Pons (tissue), 1 donor: ENCODE measurements at places on chromosomes 11 and 22.

DNA sequence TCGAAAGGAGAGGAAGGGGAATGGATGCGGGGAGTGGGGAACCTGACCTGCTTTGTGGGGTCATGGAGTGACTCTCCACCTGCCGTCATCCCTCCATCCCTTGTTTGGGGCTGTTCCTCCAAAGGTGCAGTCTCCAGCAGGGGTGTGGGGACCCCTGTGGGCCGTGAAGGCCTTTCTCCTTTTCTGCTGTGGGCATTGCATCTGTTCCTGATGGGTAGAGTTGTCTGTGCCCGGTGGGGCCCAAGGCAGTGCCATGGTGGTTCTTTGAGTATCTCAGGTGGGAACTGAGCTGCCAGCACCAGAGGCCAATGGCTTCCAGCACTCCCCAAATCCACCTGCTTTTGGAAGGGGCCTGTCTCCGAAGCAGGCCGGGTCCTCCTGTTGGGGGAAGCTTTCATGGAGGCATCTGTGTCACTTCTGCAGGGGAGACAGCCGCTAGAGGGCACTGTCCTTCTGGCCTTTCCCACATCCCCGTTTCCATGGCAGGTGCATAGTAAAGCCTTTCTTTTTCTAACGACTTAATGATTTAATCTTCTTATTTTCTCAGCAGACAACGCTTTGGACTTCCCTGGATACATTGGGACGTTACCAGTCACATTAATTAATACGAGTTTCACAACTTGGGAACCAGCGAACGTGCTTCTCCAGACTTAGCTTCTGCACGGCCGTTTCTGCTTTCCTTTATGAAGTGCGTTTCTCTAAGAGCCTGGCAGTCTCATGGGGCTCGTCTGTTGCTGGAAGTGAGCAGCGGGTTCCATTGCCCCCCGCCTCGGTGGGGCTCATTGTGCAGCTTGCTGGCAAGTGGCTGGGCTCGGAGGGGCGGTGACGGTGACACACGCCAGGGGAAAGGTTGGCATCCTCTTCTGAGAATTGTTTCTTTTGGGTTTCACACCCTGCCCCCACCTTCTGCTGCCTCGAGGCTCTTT is 57.1 kb downstream of the PARVB start:
- DNase-seq, result peak; percentile 74

DNA sequence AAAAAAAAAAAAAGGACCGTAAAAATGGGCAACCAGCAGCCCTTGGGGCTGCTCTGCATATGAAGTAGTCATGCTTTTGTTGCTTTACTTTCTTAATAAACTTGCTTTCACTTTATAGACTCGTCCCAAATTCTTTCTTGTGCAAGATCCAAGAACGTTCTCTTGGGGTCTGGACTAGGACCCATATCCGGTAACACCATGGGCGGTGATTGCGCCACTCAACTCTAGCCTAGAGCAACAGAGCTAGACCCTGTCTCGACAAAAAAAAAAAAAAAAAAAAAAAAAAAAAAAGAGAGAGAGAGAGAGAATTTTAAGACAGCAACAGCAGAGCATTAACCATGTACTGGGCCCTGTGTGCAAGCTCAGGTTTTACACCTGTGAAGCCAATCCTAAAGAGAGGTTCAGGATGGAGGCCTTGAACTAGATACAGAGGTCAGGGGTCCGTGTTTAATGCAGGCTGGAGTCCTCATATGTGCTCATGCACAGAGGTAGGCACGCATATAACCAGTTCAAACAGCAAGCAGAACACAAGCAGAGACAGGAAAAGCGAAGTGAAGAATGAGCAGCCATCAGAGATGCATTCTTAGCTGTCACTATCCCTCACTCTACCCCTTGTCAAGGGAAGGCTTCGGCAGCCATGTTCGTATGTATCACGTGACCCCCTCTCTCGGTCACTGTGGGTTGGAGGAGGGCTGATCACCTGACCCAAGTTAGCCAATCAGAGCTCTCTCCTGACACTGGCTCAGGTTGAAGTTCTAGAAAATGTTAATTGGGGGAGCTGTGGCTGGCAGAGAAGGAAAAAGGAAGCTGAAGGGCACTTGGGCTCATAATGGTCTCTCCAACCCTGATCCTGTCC is 16.7 kb upstream of the SYT12 start:
- no peak for DNase-seq

DNA sequence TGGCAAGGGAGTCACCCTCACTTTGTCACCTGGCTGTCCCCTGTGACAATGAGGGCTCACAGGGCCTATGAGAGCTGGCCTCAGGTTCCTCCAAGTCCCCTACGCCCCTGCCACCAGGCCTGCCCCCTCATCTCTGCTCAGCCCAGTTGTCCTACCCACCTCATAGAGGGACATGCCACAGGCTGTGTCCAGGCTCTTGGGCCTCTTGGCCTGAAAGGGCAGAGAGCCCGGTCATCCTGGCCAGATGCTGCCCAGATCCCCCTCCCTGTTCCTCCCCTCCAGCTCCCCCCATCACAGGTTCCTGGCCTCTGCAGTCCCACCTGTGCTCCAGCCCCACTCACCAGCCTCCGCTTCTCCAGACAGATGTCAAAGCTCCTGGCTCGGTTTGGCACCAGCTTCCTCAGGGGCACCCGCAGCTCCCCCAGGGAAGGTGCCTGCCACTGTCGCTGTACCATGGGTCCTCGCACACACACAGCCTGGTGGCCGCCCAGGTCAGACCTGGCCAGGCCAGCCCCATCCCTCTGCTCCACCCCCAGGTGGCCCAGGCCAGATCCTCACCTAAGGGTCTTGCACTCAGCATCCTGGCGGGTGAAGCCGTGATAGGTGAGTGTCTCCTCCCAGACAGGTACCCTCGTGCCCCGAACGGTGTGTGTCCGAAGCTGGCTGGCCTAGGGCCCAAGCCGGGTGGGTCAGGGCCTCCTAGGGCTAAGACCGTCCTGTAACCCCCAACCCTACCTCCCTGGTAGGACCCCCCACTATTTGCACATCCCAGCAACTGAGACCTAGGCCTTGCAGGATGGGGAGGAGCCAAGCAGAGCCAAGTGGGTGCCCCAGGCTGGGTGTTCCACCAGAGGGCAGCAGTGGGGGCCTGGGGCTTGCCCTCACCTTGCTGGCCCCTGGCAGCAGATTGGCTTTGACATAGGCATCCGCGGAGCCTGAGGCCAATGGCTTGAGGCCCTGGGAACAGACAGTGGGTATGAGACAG is 8.3 kb downstream of the NDUFV1 start:
- DNase-seq, result no peak

DNA sequence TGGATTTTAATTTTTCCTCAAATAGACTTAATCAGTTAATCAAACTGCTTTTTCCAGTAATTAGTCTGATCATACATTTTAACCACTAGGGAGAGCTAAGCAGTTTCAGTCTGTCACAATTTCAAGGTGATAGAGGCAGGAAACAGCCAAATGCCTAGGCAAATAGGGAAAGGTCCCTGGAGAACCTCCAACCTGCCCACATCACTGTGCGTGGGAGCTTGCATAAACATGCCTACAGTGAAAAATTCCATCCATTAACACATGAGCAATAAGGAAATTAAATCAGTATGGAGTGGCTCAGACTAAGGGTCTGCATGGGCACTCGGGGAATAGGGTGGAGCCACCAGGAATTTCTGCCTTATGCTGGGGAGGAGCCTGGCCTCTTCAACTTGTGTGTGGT is 74.6 kb downstream of the AASDHPPT start:
- no peak for DNase-seq

- DNase-seq, result no peak
Measured at GRCh38 chr11:115710426-115710825, 206.2 kb upstream of the CADM1 start.

- no peak for DNase-seq
Measured at GRCh38 chr22:33515795-33516194, 404.5 kb downstream of the LARGE1 start.

DNA sequence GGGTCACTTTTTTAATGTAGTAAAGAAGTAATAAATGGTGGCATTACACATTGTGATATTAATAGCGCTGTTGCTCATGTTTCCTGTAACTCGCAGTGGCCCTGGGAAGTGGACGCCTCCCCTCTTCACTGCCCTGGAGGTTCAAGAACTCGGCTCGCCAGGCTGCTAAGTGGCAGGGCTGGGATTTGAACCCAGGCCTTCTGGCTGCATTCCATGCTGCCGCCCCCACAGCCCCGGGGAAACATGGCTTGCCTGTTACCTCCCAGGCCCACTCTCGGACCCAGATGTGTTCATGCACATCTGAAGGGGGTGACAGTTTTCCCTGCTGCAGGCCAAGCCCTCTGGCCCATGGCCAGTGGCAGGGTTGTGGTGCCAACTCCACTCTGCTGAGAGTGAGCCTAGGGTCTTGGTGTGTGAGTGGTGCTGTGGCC is 25.0 kb upstream of the MGAT3 start:
- no peak for DNase-seq
